ENCODE measurements at places on chromosomes 12 and 14.
A peak's percentile ranks its signal among the peaks of the same experiment; 100 is the strongest.

DNA sequence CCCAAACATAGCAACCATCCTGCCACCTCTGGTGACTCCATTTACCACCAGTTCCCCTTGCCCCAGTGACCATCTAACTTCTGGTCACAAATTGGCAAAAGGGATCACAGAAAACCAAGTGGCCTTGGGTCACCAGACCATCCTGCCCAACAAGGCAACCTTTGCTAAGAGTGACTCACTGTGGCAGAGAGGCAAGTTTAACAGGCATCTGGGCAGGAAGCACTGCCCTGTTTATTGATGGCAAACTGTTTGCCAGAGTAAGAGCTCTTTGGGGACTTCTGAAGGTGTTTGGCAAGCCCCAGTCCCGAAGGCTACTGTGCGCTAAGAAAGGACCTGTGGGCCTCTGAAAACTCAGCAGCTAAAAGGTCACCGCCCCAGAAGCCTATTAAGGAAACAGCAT is 28.2 kb upstream of the TMEM233 start:
- no peak for DNase-seq

DNA sequence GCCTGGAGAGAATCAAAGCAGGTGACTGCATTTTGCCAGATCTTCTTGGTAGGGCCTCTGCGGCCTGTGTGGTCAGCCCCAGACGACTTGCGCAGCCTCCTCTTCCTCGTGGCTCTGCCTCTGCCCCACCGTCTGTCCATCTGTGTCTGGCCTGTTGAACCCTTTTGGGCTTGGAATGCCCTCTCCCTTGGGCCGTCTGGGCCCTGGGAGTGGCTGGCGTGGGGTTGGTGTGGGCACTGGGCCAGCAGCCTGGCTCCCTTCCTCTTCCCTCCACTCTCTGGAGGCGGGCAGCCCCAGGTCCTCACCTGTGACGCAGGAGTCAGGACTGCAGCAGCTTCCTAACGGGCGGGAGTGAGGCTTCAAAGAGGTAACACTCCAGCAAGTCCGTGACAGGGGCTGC is 9.7 kb upstream of the CCDC197 start:
- no peak for DNase-seq

DNA sequence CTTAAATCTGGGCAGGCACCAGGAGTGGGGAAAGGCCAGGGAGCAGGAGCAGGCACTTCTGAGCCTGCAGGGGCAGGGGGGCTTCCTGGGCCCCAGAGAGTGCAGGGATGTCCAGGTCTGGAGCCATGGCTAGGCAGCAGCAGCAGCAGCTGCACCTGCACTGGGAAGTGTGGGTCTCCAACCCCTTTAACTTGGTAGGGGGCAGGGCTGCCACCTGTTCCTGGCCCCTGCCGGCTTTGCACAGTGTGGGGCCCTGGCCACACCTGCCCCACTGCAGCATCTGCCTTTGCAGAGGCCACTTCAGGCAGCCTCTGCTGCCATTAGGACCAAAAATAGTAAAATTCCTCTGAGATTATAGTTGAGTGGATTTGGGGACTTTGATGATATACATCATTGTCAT is 138.5 kb downstream of the SLC16A7 start:
- no peak for DNase-seq

GRCh38 chr12:25023808-25024207 is 74.9 kb upstream of the BCAT1 start:
- peak; percentile 9 for DNase-seq

DNA sequence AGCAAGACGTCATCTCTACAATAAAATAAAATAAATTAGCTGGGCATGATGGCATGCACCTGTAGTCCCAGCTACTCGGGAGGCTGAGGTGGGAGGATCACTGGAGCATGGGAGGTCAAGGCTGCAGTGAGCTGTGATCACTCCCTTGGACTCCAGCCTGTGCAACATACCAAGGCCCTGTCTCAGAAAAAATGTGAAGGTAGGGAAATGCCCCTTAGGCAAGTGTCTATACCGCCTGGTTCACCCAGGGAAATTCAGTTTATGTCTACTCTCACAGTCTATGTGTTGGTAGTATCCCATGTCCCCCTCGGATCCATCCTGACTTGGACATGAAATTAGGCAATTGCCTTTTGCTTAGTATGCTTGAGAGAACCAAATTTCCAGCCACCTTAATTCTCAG is 88.4 kb upstream of the TMEM132C start:
- DNase-seq = no peak

- DNase-seq = no peak
Measured at GRCh38 chr14:27573018-27573417, 975.2 kb upstream of the NOVA1 start.

- DNase-seq = no peak
Measured at GRCh38 chr14:98244162-98244948, 1027.6 kb downstream of the BCL11B start.

GRCh38 chr12:49232940-49233841 is 31.7 kb upstream of the TUBA1C start:
- no peak for DNase-seq

DNA sequence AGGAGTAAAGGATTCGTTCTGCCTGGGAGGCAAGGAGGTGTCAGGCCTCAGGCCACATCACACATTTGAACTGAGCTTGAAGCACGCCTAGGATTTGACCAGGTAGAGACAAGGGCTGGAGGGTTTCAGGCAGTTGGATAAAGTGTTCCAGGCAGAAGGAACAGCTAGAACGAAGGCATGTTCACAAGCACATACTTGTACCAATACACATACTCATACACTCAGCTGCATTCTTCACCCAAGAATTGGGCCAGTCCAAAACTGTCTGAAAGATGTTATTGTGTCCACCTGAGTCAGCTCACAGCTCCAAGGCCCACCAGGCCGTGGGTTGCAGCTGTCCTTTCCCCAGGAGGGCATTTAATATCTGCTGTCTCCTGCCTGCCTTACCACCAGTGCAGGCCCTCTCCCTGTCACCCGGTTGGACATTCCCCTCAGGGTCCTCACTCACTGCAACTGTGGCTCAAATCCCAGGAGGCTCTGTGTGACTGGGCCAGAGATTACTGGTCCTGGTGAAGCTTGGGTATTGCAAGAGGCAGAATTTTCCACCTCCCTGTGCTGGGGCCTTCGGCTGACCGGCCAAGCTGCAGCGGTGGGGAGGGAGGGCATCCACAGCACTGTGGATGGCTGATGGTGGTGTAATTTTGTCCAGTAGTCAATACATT is 12.8 kb upstream of the AQP2 start:
- no peak for DNase-seq

DNA sequence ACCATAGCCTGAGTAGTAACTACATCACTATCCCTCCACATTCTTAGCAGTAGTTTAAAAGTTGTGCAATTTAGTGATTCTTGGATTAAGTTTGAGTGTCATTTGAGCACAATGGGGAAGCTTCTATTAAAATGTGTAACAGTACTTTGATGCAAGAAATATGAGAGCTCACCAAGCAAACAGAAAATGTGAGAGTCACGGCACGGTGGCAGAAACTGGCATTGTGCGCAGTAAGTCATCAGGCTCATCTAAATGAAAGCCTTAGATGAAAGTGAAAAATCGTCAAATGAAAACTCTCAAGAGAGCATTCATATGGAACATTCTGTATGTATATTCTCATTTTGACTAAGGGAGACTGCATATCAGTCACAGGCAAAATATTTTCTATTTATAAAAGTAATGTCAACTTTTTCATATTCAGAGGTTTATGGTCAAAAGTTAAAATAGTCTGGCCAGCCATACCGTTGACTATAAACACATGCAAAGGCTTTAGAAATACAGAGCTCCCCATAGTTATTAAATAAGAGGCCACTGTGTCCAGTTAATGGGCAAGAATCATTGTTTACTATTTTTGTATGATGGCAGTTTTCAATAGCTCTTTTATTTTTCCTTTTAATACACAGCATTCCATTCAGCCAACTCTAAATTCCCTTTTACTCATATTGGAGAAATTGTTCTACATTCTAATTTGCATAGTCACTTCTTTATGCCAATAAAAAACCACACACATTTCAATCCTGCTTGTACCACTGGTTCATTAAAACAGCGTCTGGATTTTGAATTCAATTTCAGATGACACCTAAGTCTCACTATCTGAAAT is 167.9 kb downstream of the PRKD1 start:
- no peak for DNase-seq

DNA sequence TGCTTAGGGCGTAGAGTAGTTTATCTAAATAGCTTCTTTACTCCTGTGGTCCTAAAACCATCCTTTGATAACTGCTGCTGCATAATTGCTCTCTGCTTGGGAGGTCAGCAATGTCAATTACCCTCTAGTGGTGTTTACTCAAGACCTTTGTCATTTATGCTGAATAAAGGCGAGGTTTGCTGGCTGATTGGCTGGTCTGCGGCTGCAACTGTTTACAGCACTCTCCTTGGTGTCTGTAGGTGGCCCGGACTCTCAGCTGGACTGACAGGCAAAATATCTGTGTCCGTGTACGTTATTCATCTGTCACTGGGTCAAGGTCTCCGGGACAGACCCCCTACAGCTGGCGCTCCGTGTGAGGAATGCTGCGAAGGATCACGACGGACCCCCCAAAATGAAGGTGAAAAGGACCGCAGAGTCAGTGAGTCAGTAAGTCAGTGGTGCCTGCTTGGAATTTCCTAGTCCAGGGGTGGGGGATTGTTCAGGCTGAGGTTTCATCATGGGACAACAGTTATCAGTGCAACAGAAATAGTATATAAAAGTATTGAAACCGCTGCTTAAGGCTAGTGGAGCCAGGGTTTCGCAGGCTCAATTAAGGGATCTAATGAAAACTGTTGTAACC is 253.3 kb upstream of the DIO2 start:
- DNase-seq = no peak

- no peak for DNase-seq
Measured at GRCh38 chr12:124744273-124744640, 119.4 kb downstream of the SCARB1 start.

DNA sequence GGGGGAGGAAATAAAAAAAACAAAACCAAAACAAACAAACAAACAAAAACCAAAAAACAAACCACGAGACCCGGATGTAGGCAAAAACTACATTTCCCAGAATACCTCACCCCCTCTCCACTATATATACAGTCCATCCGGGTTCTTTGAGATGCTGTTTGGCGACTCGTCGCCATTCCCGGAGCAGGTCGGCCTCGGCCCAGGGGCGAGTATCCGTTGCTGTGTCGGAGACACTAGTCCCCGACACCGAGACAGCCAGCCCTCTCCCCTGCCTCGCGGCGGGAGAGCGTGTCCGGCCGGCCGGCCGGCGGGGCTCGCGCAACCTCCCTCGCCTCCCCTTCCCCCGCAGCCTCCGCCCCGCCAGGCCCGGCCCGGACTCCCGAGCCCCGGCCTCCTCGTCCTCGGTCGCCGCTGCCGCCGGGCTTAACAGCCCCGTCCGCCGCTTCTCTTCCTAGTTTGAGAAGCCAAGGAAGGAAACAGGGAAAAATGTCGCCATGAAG is at the start of gene RNF10:
TSS of gene RNF10 (plus strand) at position 154 of the 500 bp plus-strand sequence. CDS start 456 bp downstream, outside the sequence.
- DNase-seq = peak; percentile 74

DNA sequence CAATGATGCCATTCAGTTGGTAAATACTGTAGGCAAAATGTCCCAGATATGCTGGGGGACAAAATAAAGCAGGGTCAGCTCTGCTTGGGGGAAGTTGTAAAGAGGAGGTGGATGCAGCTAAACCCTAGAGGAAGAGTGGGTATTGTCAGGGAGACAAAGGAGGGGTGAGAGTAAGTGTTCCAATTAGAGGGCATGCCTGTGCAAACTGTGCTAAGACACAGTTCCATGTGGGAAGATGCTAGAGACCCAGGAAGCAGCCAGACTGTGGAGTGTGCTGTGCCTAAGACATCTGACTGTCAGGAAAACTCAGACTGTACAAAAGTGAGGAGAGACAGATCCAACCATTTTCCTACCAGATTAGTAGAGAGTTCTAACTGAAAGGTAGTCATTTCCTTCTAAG is 474.3 kb downstream of the ATP23 start:
- DNase-seq = no peak

GRCh38 chr14:100740196-100740825 is 13.6 kb downstream of the DLK1 start:
- DNase-seq = no peak

DNA sequence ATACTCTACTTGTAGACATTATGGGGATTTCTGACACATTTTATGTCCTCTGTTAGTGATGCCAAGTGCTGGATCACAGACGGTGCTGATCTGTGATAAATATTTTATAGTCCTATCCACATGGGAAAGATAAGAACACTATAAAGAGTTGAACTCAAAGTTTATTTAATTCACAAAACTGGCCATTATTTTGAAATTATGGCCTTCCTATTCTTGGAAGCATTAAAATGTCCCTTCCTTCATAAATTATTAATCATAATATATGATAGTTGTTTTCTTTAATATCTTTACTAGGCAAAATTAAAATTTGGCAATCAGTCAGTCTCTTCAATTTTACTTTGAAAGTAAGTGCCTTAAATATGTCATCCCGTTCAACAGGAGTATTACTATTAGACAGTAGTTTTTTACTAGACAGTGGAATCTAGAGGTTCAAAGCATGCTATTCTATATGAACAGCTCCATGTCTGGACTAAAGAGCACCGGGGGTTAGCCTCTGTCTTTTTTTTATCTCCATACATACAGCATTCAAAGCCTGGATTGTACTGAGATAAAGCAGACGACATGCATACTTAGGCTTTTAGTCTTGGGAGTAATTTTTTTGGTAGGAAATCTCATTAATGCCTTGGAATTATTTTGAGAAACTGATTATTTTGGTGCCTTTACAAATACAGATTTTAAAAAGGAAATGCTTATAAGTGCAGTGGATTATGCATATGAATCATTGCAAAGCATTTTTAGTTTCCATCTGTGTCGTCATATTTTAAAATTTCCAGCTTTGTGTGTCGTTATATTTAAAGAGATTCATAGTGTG is 306.1 kb upstream of the RGS6 start:
- no peak for DNase-seq

DNA sequence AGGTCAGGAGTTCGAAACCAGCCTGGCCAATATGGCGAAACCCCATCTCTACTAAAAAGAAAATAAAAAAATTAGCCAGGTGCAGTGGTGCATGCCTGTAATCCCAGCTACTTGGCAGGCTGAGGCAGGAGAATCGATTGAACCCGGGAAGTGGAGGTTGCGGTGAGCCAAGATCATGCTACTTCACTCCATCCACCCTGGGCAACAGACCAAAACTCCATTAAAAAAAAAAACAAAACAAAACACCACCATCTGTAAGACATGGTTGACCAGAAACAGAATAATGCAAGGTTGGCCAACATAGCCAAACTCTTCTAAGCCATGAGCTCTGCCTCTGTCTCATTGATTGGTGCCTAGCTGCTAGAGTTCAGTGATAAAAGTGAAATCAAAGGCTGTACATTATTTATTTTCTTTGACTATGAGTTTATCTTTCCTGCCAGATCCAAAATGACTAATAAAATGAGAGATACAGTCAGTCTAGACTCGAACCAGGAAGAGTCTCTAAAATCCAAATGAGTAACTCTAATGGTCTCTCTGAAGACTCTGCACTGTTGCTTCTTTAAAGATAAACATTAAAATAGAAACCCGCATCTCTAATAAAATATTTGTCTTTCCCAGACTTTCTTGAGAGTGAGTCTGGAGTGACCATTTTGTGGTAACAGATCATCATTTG is 404.7 kb downstream of the DAD1 start:
- no peak for DNase-seq

GRCh38 chr14:23097786-23098185 is 2.5 kb downstream of the C14orf119 start:
- DNase-seq = no peak

GRCh38 chr12:53485955-53486735 is 13.1 kb downstream of the MAP3K12 start:
- no peak for DNase-seq

GRCh38 chr14:75649773-75650172 is 10.9 kb downstream of the ERG28 start:
- DNase-seq = no peak

GRCh38 chr12:10936506-10936905 is 2.6 kb downstream of the TAS2R14 start:
- no peak for DNase-seq

All from GM19239 (cell line).